ENCODE measurements at places on chromosomes 16 and 17. TPM values are rescaled to one million over a fixed set of nuclear protein-coding genes. Genes with fewer than 3 reads are reported as not detected.
A peak's percentile ranks its signal among the peaks of the same experiment; 100 is the strongest.

- DNase-seq = no peak
Observed at GRCh38 chr16:86970726-86971125, 346.5 kb downstream of the C16orf95 start.

DNA sequence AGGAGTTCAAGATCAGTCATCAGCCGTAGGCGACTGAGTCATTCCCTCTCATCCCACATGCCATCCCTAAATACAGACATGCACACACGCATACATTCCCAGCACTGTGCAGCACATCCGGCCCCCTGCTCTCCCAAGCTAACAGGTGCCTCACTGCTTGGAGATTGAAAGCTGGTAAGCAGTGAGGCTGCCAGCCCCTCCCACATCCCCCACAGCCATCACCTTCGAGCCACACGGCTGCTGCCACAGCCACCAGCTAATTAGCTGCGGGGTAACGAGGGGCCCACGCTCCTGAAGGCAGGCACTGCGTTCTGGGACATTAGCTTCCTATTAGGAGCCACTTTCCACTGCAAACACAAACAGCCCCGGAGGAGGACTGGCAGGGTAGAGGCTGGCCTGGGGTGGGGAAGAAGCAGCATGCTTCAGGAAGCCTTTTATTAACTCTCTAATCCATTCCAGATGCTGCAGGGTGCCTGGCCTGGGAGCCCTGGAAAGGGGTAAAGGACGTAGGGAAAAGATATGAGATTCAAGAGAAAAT lies 179.6 kb downstream of the CCT6B start:
- peak; percentile 6 for DNase-seq

GRCh38 chr17:27180322-27180721 lies 113.6 kb upstream of the WSB1 start:
- no peak for DNase-seq

Gene TAT
- total RNA-seq = 0.31 TPM

Gene KRTAP4-16
- total RNA-seq = not detected

Gene SLC38A8
- total RNA-seq = not detected

Measured in occipital lobe (tissue), 3 donors.